ENCODE measurements at places on chromosomes 6 and 20. TPM values are rescaled to one million over a fixed set of nuclear protein-coding genes. Genes with fewer than 3 reads are reported as not detected.

DNA sequence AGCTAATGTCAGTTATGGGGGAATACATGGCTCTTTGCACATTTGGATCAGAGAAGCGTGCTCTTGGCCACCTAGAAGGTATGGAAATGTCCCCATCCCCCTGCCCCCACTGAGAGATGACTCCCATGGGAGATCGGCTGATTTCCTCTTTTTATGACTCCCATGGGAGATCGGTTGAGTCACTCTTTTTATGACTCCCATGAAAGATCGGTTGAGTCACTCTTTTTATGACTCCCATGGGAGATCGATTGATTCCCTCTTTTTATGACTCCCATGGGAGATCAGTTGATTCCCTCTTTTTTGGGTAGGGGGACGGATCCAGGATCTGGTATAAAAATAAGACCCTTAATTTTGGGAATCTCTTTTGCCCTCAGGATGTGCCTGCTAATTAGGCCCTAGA, 10.3 kb upstream of the TAAR9 start:
- no peak for DNase-seq

DNA sequence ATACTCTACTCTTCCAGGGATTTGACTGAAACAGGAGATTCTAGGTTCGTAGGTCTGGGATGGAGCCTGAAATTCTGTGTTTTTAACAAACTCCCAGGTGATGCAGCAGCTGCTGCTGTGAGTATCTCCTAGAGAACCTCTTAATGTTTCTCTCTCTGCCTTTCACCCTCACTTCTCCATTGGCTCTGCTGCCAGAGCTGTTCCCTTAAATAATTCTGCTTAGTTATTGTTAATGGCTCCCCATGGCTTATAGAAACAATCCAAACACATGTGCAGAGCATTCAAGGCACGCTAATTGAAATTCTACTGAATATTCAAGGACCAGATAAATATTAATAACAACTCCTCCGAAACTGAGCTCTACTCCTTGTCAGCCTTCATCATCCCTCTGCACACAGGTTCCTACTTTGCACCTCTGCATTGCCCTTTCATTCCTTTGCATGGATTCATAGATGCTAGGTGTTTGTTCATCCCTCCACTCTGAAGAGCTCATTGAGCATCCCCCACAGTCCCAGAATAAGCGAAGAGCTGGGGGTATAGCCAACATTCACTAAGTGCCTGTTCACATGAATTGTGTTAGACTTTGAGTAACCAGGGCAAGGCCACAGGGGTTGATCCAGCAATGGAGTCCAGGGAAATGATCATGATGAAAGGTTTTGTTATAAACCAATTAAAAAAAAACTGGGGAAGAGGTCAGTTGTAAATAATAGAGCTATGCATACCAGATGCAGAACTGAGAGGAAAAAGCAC, 488.4 kb upstream of the JAG1 start:
- DNase-seq: no peak

GRCh38 chr6:81933608-81934051, 181.1 kb upstream of the TENT5A start:
- no peak for DNase-seq

DNA sequence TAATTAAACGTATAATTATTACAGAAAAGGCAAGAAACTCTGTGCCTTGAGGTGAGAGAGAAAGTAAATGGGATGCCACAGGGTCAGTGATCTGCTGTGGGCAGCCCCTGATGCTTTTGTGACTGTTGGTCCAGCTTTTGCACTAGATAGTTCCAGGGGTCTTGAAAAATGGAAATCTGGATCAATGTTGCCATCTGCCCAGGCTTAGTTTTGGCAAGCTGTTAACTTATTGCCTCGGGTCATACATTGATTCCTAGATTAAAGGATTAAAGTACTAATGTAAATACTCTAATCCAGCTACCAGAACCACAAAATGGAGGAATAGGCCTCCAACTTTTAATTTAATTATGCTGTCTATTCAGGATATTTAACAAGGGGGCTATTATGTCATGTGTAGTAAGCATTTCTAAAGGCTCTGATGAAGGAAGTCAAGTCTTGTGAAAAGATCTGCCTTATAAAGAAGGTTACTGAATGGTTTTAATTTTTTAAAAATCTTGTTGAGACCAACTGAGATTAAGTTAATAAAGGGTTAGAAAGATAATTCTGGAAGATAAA, 376.0 kb upstream of the HS3ST5 start:
- no peak for DNase-seq

- DNase-seq: no peak
Observed at GRCh38 chr20:23970049-23970448, 18.5 kb downstream of the GGTLC1 start.

DNA sequence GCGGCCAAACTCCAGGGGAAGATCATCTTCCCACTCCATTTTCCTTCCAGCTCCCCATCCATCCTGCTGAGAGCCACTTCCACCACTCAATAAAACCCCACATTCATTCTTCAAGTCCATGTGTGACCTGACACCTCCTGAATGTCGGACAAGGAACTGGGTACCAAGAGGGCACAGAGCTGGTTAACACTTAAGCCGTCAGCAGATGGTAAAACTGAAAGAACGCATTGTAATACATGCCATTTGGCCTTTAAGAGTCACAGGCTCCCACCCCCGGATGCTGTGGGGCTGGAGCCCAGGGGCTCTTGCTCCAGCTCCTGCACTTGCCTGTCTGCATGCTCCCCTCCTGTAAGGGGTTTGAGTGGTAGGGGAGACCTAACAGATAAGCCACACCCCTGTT, 753.9 kb downstream of the COL12A1 start:
- no peak for DNase-seq

DNA sequence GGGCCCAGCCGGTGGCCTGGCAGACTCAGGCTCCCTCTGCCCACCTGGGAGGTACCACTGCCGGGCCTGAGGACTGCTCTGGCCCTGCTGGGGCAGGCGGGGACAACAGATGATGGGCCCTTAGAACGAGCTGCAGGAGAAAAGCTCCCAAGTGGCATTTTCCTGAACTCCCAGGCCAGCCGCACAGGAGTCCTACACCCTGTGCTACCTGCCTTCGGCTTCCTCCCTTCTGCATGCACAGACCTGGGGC, 41.3 kb downstream of the DSTN start:
- DNase-seq: no peak

DNA sequence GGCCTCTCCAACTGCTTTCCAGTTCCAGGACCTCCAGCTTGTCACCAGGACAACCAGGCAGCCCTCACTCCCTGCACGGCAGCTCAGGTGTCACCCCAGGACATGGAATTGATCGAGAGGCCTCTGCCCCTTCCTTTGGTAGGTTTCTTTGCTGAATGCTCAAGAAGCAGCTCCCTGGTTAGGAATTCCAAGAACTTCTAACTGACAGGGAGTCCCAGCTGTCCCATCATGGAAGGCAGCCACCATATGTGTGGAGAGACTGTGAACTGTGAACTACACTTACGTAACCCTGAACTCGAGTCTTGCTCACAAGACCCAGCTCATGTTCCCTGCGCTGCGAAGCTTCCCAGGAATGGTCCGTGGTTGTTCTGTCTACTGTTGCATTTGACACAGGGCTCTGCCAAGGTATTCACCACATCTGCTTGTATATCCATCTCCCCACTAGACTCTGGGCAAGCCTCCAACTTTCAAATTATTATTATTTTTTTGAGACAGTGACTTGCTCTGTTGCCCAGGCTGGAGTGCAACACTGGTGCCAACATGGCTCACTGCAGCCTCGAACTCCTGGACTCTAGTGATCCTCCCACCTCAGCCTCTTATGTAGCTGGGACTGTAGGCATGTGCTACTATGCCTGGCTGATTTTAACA, 35.7 kb downstream of the MGME1 start:
- DNase-seq: no peak

DNA sequence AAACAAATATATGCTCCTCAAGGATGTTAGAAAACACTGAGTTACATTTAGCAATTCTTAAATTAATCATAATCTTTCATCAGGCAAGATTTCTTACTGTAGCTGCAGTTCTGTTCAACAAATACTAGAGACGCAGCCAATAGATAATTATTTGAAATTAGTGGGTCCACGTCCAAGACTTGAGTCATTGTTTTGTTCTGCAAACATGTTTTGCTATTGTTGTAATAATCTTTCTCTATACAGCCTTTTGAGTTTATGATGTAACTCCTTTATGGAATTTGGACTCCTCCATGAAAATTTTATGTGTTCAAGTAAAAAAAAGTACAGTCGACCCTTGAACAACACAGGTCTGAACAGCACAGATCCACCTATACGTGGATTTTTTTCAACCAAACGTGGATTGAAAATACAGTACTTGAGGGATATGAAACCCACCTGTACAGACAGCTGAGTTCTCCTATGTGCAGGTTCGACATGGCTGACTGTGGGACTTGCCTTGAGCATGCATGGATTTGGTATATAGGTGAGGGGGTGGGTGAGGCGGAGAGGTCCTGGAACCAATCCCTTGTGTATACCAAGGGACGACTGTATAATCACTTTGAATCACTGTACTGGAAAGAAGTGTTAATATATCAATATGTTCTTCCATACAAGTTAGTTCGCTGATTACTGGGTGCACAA, 41.3 kb upstream of the SLC22A16 start:
- no peak for DNase-seq

- no peak for DNase-seq
Observed at GRCh38 chr20:51062065-51062464, 39.2 kb upstream of the KCNG1 start.

GRCh38 chr6:88704980-88705379, 258.4 kb downstream of the RNGTT start:
- DNase-seq: no peak

- no peak for DNase-seq
Observed at GRCh38 chr6:160069459-160069858, 52.2 kb upstream of the SLC22A1 start.

DNA sequence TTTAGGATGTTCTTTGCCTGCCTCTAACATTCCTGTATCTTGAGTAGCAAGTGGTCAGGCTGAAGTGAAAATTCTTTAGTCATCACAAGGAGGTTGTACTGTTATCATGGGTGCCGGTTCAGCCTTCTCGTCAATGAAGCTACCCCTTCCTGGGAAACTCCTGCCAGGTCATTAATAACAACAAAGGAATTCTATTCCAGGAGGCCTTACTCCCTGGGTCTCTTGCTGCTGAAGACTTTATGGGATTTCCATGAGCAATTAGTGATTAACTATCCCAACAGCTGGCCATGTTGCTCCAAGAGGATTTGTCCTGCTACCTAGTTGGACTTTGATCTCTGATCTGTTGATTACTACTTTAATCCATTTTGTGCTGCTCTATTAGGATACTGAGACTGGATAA, 62.7 kb upstream of the ELOVL5 start:
- DNase-seq: no peak

DNA sequence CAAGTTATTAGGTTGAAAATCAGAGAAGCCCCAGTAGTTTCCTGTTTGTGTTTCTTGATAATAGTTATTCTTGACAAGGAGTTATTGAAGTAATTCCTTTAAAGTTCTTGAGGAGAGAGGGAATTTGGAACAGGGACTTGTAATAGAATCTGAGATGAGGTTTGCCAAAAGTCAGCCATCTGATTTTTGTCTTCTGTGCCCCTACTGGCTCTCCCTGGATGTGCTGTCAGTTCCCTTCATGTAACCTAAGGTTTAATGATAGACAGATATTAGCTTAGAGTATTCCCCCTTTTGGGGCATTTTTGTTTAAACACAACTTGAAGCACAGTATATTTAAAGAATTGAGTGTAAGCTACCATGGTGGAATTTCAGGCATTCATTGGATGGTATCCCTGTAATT, 71.4 kb downstream of the CARMIL1 start:
- no peak for DNase-seq

- DNase-seq: no peak
Observed at GRCh38 chr20:2022163-2022562, 28.3 kb upstream of the PDYN start.

Gene LSM14B
- total RNA-seq: 26.5 TPM

Gene THBD
- 28.2 TPM for total RNA-seq

Gene SNX3
- total RNA-seq: 151 TPM

Gene SPATA25
- total RNA-seq: 3.4 TPM

Gene SYS1
- 47.3 TPM for total RNA-seq

Gene HNF4A
- total RNA-seq: not detected

Gene CARMIL1
- total RNA-seq: 33.5 TPM

Gene DLL1
- total RNA-seq: 12.3 TPM

Gene TFEB
- 18.4 TPM for total RNA-seq
